ENCODE measurements at places on chromosomes 3 and 15.
A peak's percentile ranks its signal among the peaks of the same experiment; 100 is the strongest.

DNA sequence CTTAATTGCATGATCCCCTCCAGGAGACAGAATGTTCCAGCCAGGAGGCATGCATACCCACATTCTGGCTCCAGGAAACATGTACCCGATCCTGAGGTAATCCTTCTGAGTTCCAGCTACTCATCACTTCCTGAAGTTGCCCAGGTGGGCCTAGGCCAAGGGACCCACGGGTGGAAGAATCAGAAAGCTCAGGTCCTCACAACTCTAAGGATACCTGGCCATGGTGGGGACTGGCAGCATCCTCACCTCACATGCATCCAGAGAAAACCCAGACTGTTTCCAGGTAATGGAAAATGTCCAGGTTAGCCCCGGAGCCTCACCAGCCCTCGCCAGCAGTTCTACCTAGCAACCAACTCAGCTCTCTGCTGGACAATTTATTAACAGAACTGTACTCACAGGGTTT lies 78.2 kb downstream of the DAPK2 start:
- no peak for DNase-seq

GRCh38 chr15:89335298-89336041 lies 846 bp upstream of the POLG start:
- no peak for DNase-seq

GRCh38 chr3:29690686-29691353 lies 409.9 kb downstream of the RBMS3 start:
- DNase-seq = no peak

DNA sequence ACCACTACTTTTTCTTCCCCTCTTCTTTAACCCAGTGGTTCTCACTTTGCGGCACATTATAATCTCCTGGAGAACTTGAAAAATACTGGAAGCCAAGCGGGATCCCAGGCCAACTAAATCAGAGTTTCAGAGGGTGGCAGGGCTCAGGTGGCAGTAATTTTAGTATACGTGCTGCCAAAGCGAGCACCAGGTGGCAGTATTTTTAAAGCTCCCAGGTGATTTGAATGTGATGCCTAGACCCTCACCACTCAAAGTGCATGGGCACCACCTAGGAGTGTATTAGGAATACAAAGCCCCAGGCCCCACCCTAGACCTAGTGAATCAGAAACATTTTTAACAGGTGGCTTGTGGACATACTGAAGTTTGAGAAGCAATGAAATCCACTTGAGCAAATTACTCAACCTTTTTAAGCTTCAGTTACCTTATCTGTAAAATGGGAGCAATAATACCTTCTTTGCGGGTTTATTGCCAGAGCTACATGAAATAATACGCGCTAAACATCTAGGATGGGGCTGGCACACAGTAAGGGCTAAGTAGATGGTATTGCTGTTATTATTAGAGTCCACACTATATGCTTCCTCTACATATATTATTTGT lies 8.3 kb downstream of the B3GALNT1 start:
- DNase-seq = peak; percentile 56

- DNase-seq = no peak
Observed at GRCh38 chr15:48020166-48020565, 100.6 kb upstream of the SLC24A5 start.

GRCh38 chr3:63557912-63558311 lies 94.6 kb upstream of the SNTN start:
- no peak for DNase-seq

- no peak for DNase-seq
Observed at GRCh38 chr3:56795097-56795828, 6.5 kb downstream of the ARHGEF3 start.

DNA sequence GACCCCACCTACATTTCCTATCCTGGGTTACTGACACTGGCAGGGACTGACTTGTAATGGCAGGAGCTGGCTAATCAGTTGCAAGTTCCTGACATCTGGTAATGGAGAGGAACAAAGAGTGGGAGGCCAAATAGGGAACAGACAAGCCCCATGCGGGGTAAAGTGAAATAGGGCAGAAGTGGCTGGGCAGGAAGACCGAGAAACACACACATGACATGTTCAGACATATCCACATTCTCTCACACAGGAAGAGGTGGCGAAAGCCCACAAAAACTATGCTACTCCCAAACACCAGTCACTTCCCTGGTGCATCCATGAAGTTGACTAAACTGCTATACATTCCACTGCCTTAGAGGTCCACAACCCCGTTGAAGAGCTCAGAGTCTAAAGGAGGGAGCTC lies 394.1 kb upstream of the TBL1XR1 start:
- DNase-seq = no peak

DNA sequence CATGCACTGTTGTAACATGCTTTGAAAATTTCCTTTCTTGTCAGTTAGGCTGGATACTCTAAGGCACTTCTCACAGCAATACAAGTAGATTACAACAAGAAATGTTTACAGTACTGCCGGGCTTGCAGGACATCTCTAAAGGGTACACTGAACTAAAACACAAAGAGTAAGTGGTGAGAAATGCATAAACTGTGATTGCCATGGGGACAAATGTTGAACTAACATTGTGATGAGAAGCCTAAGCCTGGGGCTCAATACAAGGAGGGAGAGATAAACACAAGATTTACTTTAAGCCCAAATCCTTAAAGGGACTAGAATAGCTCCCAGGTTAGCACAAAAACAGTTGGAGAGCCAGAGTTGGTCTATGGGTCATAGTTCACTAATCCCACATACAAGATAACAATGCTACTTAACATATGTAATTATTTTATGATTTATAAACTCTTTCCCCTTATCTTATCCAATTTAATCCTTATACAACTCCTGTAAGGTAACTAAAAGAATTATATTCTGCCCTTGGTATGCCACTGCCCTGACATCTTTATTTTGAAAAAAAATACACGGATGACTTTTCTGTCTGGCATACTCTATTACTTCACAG lies 126.9 kb downstream of the THRB start:
- DNase-seq = no peak
